ENCODE measurements at places on chromosomes 16 and 17.

DNA sequence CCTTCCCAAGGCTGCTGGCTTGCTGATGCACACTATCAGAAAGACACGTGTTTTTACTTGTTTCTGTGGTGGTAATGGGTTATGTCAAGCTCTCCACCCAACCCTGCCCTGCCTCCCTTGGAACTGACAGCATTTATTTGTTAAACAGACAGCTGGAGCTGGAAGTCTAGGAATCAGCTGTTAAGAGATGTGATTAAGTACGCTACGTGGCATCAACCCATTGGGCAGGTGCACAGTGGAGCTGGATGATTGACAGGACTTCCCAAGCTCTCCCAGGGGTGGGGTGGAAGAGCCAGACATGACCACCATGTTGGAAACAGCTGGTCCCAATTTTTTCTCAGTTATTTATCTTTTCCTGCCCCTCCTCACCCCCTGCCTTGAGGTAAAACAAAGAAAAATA, 49.4 kb downstream of the ADAMTS18 start:
- DNase-seq: no peak

DNA sequence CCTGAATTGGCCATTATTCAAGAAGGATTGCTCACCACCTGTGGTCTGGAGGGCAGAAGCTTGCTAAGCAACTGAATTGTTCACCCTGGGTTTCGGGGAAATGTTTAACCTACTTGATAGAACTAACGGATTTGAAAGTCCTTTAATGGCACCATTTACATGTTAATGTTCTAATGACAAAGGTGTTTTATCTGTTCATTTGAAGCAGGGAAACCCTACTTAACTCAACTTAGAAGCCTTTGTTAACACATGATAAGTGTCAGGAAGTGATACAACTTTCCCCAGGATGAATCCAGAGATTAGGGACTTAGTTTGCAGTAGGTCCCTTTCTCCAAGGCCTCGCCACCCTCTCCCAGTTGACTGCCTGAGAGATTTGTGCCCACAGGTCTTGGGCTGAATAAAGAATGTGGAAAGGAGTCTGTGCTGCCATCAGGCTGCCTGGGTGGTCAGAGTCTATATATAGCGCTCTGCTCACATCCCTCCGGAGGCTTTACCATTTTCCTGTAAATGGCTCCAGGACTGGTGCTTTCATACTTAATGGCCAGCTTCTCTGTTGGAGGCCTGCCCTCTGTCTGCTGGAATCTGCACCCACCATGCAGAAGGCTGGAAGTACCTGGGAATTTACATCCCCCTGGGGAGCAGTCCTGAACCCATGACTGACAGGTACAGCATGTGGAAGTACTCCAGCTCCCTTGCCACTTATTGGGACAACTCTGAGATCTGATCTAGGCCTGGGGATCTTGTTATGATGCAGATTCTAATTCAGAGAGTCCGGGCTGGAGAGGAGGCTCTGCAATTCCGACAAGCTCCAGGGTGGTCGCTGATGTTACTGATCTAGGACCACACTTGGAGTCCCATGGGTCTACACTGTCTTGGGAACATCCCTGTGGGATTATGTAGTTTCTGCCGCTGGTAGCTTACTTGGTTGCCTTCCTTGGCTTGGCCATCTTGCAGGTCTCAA, 99.9 kb downstream of the ASIC2 start:
- DNase-seq: no peak

- DNase-seq: no peak
Measured at GRCh38 chr17:77882040-77882439, 76.5 kb upstream of the TNRC6C start.

DNA sequence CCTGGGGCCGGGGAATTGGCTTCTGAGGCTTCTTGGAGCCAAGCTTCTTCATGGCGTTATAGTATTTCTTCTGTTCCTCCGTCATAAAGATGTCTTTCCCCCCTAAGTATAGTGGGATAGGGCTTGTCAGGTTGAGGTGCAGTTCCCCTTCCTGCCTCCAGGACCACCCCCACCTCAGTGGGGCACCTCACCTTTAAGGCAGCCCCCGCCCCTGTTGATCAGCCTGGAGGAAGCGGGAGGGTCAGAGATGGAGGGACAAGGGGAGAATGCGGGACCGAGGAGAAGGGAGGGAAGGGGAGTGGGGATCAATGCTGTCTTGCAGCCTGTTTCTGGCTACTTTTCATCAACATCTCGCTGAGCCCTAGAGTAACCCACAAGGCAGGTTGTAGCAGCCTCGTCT, 11.6 kb upstream of the CD79B start:
- DNase-seq: no peak

DNA sequence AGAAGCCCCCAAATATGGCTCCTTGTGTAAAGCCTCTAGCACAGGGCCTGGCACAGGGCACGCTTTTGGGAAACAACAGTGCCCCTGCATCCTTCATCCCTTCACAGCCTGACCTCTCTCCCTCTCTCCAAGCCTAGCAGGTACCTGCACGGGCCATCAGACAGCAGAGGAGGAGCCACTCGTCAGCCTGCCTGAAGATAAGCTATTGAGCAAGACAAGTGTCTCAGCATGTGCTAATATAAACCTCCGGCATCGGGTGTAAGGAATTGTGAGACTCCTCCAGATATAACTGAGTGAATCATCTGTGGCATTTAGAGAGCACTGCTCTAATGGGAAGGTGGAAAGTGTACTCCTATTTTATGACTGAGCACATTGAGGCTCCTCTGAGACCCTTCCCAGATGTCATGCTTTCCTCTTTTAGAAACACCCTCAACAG, 38.3 kb downstream of the TBX4 start:
- DNase-seq: no peak

GRCh38 chr16:77596261-77596660, 126.1 kb upstream of the NUDT7 start:
- no peak for DNase-seq

DNA sequence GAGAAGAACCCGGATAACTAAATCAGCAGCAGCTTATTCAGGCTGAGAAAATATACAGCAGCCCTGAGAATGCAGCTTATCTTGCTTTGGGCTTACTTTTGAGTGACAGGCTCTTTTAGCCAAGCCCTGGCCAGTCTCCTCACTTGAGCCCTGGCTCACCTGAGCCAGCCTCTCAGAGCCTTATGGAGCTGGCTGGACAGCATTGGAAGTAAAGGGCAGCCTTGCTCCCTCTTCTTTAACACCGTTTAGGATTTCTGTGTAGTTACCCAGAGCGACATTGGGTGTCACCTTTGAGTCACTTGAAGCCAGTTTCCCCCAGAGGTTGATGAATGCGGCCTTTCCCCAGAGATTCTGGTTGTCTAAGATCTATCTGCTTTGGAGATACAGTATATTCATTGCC, 7.7 kb upstream of the NPIPB2 start:
- no peak for DNase-seq

DNA sequence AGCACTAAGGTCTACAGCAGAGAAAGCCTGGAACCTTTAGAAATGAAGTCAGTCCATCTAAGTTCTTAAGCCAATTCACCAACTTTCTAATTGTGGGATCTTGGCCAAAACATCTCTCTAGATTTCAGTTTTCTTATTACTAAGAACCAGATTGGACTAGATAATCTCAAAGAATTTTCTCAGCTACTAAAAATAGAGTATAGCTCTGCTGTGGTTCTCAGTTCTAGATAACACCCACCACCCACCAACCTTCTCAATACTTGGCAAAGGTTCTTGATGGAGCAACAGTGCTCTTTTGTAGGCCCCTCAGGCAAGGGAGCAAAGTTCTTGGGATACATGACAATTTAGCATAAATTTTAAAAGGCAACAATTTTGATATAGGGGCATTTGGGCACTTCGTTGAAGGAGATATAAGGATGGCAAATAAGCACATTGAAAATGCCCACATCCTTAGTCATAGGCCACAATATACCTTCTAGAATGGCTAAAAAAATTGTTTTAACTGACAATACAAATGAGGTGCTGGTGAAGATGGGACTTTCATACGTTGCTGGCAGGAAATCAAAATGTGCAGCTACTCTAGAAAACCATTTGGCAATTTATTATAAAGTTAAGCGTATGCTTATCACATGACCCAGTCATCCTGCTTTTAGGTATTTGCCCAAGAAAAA, 74.4 kb upstream of the TMEM132E start:
- no peak for DNase-seq

DNA sequence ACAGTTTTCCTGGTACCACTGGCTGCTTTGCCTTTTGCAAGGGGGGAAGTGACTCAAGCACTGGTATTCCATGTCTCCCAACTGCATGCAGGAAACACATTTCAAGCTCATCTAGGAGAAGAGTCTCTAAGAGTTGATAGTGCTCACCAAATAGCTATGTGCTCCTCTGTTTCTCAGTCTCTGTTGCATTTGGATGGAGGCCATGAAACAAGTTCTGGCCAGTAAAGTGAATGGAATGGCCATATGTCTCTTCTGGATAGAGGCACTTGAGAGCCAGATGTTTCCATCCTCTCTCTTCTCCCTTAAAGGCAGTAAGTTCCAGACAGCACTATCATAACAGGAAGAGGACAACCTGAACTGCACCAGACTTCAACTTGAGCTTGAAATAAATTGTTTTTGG, 60.6 kb downstream of the C16orf82 start:
- DNase-seq: no peak

- no peak for DNase-seq
Measured at GRCh38 chr16:70520612-70521297, 2.6 kb downstream of the COG4 start.

GRCh38 chr17:18160128-18160856, 23.3 kb upstream of the ALKBH5 start:
- no peak for DNase-seq

DNA sequence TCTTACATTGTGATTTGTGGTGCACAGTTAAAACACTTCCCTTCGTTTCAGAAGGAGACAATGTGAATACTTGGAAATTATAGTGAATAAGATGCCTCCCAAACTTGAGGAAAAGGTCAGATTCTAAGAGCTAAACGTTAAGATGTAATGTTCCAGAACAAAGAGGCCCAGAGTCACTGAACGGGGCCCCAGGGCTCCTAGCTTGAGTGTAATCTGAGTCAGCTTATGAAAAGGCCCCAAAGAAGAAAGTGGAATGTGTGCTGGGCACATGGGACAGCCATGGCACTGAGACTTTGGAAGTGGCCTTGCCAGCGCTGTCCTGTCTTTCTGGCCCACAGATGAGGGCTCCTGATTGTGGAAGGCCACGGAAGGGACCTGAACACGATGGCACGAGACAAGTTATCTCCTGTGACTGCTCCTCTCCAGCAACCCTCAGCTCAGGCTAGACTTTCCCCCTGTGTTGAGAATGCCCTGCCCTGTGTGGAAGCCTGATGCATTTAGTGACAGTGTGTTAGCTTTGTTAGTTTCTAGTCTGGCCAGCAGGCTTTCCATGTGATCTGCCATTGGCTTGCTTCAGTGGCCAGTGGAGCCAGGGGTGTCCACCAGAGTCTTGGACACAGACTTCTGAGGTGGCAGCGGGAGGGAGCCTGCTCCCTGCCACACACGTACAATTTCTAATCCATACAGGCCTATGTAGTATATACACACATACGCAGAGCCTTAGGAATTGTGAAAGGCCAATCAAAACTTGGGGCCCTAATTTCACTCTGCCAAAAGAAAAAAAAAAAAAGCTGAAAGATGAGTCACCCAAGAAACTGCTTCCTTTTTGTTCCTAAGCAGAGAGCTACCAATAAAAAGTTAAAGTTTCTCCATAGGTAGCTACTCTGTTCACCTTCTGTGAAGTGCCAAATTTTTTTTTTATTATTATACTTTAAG, 13.1 kb downstream of the SPATA33 start:
- no peak for DNase-seq

DNA sequence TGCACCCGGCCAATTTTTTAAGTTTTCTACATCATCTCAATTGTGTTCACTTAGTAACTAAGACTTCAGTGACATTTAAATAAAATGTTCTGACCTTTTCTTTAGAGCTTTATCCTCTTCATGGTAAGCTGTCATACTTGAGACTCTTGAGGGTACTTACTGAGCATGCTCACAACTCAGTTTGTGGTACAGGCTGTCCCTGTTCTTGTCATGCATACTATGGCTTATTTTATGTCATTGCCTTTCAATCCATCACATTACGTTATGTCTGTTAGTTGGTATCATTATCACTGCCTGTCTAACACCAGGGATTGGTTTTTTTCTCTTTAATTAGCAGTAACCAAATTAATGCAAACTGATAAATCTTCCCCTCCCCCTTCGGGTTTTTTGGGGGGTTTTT, 41.9 kb upstream of the RHBDL3 start:
- DNase-seq: no peak

DNA sequence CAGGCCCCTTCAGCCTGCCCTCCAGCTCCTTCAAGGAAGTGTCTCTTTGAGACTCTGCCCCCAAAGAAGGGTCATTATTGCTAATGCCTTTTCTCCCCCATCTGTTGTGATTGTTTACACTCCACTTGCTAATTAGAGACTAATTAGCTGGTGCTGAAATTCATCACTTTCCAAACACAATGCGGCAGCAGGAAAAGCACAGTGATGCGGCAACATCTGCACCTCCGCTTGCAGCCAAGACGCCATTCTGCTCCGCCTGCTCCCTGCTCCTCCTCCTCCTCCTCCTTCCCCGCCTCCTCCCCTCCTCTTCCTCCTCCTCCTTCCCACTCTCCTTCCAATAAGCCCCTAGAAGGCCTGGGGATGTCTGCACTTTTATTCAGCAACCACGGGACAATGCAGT, 110.5 kb downstream of the SDK2 start:
- no peak for DNase-seq

DNA sequence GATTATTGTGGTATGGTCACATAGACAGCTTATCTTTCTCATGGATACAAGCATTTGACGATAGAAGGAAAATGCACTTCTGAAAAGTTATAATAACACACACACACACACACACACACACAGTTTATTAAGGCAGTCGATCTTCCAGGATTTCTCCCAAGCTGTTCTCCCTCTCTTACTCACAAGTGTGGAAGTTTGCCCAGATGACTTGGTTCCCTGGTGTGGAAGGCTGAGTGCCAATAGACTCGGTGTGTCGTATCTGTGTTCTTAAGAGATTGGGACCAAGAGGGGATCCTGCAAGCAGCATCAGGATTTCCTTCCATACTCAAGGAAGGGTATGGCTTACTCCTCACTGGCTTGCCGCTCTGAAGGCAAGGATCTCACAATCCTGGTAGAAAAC, 279.6 kb downstream of the HS3ST3B1 start:
- no peak for DNase-seq

Data from left renal cortex interstitium (tissue), 4 donors.